ENCODE measurements at places on chromosomes 5 and 9.

GRCh38 chr5:145375521-145375920, 459.6 kb downstream of the PRELID2 start:
- no peak for DNase-seq

- DNase-seq, result no peak
Measured at GRCh38 chr5:43855452-43855851, 252.5 kb downstream of the NNT start.

DNA sequence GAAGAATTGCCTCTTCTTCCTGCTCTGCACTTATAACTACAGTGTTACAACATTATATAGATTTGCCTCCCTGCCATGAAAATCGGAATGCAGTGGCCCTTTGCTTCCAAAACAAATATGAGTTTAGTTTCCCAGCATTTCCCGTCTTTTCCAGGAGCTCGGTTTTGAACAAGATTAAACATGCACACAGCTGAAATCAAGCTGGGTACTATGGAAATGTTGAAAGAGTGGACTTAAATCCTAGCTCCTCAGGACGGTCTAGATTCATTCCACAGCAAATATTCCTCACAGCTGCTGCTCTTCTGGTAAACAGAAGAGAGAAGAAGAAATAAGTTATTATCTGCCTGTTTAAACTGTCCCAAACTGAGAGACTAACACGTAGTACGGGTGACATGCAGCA, 161.4 kb downstream of the PIK3R1 start:
- DNase-seq, result no peak

DNA sequence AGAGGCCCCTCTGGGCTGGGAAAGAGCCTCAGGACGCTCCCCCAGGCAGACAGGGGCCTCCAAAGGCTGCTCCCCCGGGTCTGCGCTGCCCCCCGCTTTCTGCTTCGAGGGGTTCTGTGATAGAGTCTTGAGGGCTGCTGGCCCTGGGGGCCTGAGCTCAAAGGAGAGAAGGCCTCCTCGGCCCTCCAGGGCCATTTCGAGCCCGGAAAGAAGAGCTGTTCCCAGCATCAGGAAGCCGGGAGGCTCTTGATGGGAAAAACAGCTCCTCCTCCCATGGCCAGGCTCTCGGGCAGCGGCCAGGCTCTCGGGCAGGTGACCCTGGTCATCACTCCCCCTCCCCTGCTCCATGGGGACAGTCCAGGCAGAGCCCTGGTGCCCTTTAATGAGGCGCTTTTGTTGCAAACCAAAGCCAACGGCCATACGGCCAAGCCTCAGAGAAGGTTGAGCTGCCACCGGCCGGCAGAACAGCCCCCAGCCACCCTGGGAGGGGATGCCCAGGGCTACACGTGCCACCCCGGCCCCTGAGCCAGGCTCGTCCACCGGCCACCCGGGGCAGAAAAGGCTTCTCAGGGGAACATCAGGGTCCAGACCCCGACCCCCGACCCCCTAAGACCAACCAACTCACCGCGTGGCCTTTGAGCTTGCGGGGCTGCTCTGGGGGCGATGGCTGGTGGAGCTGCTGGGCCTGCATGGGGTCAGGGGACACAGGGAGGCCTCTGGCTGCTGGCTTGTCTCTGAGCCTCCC, 16.2 kb upstream of the QSOX2 start:
- no peak for DNase-seq

DNA sequence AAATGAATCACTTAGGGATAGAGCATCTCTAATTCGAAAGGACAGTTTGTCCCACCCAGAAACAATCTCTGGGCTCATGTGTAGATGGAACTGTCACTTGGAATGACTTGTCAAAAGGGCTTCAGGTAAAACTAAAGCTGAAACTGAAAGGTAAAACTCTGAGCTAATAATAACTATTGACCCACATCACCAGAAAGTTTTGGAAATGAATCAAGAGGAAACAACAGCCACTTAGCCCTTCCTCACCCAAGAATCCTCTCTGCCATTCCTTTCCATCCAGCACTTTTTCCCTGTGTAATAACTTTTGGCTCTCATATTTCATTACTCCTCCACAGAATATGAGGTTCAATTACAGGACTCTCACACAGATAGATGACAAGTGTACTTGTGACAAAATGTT, 14.0 kb upstream of the GLRX start:
- DNase-seq, result no peak

DNA sequence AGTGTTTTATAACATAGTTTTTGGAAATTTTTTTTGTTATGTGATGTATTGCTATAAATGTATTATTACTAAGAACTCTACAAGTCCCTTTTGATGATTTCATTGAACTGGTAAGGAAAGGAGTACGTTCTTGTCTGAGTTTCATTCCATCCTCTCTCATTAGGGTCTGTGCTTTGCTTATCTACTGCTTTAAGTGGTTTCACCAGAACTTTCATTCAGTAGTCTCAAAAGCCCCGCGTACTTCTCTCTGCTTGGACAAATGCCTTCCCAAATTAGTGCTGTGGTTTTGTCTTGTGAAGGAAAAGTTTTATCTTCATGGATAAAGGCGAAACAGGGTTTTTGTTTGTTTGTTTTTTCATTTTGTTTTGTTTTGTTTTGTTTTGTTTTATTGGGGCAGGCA, 469.8 kb upstream of the WWC1 start:
- DNase-seq, result no peak

DNA sequence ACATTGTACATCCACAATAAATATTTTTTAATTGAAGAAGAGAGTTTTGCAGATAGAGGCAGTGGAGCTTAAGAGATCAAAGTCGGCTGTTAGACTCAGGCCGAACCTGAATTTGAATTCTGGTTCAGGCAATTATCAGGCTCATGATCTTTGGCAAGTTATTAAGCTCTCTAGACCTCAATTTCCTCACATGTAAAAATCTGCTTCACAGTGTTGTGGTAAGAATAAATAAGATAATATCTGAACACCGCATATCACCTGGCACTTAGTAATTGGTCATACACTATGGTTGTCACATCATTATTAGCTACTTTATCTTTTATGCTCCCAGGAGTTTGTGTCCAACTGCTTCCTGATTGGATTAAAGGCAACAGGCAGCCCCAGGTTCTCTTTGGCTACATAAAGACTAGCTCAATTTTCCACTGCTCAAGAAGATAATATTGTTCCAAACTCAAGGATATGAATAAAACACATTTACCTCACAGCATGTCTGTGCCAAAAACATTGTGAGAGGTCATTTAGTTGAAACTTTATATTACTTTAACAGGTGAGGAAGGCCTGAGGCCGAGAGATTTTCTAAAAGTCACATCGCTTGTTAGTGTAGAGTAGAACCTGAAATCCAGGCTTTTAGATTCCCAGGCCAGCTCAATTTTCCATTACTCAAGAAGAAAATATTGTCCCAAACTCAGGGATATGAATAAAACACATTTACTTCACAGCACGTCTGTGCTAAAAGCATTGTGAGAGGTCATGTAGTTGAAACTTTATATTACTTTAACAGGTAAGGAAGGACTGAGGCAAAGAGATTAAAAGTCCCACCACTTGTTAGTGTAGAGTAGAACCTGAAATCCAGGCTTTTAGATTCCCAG, 289.2 kb upstream of the PTGER4 start:
- no peak for DNase-seq

DNA sequence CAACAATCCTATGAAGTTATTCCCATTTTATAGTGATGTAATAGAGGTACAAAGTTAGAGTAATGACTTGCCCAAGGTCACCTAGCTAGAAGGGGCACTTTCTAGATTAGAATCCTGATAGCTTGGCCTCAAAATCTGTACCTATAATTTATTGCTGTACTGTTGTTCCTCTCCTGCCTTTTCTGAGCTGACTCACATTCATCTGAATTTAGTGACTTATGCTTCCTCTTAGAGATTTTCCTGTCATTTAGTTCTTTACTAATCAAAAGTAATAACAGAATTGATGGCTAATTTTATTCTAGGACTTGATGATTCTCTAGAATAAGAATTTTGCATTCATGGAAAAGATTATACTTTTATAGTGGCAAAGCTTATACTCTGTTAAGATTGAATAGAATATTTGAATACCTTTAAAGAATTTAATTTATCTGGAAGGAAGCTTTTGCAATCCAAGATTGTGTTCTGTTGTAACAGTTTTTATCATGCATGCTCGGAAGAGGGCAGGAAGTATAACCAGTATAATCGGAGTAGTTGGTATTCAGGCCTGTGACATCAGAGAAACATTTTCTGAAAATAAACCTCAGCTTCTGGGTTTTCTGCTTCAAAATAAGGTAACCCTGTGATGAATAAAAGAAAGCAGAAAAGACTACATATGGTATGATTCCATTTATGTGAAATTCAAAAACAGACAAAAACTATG, 21.3 kb downstream of the CYSTM1 start:
- no peak for DNase-seq
